Cardiac septum (tissue), 1 donor: ENCODE measurements at places on chromosomes 3 and 15.

DNA sequence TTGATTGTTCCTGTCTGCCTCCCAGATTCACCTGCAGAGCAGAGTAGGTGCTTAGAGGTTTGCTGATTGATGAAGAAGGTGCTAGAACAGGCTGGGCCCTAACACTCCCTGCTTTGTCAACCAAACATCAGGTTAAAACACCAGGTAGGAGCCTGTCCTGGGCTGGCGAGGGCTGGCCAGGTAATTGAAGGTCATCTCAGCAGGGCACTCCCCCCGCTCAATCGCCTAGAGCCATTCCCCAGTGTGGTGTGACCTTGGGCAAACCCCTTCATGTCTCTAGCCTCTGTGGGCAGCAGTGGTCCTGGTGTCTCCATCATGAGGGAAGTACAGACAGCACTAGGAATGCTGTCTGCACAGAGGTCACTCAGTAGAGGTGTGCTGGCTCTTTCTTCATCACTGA lies 88.3 kb downstream of the KLF15 start:
- DNase-seq = no peak

- DNase-seq = no peak
These were observed 9.2 kb downstream of the LZTFL1 start for GRCh38 chr3:45832699-45833098.

DNA sequence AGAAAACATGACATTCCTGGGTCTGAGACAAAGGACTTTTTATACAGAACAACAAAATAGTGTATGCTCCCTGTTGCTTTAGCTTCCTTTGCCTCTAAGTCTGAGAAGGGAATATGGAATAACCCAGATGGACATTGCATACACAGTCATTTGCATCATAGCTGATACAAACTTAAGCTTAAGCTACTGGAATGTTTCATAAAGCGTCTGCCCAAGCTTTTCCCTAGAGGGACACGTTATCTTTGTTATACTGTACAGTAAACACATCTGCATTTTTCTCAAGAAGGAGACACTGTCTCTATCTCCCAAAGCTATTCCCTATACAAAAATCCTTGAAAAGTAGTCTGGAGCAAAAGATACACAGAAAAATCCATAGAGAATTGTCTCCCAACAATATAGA lies 775.0 kb downstream of the DIPK2A start:
- DNase-seq = no peak

GRCh38 chr3:151282921-151283320 lies 4.6 kb upstream of the P2RY14 start:
- no peak for DNase-seq

- no peak for DNase-seq
These were observed 3.2 kb upstream of the BCL2L10 start for GRCh38 chr15:52115598-52116427.
